CD4-positive, alpha-beta T cell treated with Interleukin-4 for 1 hour (primary cell): ENCODE measurements at places on chromosomes 3 and 15.

- DNase-seq, result no peak
Observed at GRCh38 chr3:52754373-52754772, 16.4 kb downstream of the NEK4 start.

DNA sequence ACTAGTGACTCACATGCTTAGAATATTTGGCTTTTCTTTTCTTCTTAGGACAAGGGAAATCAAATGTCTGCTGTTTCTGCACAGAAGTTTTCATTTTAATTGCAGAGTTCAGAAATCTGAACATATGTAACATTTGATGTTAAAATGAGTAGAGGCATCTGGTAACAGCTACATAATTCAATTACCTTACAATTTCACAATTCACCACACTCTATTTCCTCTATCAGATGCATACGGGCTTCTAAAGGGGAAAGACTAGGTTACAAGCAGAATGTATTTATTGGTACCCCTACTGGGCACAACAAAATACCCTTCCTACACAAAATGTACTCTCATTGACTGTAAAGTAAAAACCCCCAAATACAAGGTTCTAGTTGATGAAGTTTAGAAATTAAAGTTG, 176.0 kb downstream of the SOX2 start:
- no peak for DNase-seq

DNA sequence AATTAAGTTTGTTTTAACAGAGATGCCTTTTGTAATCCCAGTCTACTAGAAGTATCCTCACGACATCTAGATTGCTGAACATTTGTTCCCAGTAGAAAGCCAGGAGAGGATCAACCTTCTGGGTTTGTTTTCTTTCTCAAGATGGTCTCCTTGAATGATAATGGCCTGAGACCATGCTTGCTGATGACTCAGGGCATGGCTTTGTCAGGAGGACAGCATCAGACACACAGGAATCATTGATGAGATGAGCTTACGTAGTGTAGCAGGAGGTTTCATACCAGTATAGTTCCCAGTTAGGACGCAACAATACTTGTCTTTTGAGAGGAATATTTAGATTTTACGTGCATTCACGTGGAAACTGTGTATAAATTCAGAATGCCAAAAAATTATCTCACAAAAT, 38.6 kb downstream of the ATP1B3 start:
- no peak for DNase-seq

DNA sequence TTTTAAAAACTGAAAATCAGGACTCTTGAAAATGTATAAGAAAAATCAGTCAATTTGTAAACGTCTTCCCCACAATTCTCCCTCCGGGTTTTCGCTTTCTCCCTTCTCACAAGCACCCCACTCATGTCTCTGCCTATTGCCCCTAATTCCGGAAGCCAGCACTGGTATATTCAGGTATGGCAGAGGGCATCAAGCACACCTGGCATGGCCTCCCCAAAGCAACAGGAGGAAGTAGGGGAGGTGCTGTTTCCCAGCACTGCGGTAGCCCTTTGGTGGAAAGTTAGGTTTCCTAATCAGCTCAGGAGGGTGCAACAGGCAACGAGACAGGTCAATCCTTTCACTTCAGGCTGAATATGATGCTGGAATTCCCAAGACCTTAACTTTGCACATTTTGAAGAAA, 30.1 kb downstream of the LAMP3 start:
- DNase-seq, result no peak

DNA sequence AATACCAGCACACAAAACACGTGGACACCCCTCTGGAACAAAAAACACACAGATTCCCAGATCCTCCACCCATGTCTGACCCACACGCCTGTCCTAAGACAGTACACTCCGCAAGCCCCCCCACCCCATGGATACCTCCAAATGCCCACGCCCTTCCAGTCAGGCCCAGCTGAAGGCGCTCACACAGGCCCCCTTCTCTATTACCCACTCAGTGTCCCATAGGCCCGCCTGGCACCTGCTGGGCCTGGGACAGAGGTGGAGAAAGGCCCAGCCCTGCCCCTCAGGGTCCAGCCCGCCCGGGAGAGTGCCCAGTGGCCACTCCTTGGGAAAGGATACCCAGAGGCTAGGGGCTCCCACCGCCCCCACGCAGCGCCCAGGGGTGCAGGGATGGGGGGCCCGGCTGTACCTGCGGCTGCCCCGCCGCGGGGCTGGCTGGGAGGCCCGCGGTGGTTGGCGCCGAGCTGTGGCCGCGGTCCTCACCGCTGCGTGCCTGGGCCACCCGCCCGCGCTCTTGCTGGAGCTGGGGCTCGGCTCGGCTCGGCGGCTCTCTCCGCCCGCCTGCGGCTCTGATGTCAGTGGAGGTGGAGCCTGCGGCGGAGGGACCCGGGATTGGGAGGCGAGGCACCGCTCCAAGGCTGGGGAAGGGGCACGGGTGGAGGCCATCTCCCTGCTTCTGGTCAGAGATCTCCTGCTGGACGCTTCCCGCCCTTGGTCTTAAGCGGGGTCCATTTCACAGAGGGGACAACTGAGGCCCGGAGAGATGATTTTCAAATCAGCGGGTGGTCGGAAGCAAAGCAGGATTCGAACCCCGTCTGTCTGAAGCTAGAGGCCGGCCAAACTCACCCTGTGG, at the start of gene CAMK1:
Gene CAMK1 (minus strand): TSS at position 522 of the 850 bp plus-strand sequence. CDS start 2,198 bp downstream, outside the sequence.
- DNase-seq, result peak; percentile 49

DNA sequence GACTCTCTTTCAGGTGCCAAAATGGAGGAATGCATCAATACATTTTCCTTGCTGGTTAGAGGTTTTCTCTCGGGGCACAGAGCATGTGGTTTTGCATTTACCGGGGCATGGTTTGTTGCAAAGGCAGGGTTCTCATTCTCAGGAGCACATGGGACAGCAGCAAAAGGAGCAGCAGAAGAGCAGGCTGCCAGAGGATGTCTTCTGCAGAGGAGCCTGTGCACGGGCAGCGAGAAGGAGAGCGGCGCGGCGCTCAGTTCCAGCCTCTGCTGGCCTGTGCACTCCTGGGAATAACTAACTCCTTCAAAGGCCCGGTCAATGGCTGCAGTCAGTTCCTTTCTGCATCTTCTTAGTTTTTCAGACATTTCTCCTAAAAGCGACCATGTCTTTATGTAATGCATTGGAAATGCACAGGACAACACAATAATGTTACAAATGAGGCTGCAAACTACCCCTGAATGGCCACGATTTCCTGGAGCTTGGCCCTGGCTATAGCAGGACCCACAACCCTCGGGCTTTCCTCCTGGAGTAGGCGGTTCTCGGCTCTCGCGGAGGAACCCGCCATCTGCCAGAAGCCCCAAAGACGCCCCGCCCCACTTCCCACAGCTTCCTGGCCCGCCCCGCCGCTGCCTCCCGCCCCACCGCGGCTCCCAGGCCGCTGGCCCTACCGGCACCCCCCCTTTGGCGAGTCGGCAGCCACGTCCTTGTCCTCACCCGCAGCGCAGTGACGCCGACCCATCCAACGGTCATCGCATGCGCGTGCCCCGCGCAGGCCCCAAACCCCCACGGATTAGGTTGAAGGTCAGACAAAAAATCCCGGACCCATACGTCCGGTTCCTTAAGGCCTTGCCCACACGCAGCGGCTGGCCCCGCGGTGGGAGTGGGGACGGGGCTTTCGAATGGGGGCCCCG, at the start of gene C3orf62:
Gene C3orf62 (minus strand): TSS at position 758 of the 908 bp plus-strand sequence. CDS start 360 bp downstream, at position 398.
- peak; percentile 66 for DNase-seq

DNA sequence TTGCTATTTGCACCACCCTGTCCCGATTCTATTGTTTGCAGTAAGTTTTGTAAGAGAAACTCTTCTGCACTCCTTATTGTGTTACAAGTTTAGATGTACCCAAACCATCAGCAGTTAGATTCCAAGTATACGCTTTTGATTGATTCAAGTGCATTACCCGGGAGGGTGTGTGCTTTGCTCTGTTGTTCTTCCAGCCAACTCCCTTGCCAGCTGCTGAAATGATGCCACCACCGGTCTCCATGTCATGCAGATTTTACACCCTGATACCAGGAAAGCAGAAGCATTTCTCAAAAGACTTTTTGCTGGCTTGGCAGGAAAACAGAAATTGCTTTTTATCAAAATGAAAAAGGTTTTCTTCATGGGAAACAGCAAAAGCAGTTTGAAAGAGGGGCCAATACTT, 1006.6 kb upstream of the CFAP20DC start:
- DNase-seq, result peak; percentile 49
